ENCODE measurements at places on chromosomes 2 and 18.

GRCh38 chr2:60888853-60889252 lies 7.5 kb downstream of the REL start:
- DNase-seq, result no peak

DNA sequence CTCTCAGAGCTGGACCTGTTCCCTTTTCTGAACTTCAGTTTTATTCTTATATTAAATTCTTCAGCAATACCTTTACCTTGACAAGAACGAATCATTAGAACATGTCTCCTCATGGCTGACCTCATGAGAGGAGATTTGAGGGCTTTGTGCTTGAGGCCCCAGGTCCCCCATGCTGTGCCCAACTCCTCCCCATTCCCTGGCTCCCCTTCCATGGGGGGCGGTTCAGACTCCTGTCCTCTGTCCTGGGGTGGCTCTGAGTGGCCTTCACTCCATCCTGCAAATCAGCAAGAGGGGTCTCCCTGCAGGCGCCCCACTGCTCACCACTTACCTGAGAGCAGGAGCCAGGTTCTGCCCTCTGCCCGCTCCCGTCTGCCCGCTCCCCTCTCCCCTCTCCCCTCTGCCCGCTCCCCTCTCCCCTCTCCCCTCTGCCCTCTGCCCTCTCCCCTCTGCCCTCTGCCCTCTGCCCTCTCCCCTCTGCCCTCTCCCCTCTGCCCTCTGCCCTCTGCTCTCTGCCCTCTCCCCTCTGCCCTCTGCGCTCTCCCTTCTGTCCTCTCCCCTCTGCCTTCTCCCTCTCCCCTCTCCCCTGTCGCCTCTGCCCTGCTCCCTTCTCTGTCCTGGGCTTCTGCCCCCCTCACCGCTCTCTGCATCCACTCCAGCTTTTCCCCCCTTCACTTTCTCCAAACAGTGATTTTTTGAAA lies 98.7 kb upstream of the ALKAL2 start:
- no peak for DNase-seq

DNA sequence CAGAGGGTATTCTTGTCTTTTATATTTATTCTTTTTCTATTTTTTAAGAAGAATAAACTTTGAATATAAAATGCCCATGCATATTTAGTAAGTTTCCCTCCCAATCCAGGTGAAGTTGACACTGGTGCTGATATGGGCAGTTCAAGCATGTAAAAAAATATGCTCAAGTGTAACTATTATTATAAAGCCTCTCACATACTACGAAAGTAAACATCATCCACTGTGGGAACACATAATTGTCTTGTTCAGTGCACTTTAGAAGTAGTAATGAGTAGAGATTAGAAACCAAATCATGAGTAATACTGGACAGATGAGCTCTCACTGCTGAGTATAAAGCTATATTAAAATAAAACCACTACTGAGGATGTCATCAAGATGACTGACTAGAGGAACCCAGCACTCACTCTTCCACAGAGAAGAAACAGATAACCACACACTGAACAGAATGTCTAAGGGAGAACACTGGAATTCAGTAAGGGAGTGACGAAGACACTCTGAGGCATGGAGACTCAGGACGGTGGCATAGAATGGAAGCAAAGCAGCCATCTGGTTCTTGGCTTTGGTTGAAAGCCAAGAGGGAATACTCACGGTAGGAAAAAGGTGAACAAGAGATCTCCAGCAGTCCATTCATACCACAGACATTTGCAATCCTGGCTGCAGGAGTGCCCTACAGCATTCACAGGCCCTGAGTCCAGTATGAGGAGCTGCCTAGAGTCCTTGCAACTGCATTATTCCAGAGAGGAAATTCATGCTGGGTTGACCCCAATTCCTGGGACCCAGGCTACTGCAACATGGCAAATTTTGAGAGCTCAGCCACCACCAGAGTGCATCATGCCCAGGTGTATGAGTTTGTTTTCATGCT lies 9.5 kb upstream of the FAM110C start:
- DNase-seq, result no peak

DNA sequence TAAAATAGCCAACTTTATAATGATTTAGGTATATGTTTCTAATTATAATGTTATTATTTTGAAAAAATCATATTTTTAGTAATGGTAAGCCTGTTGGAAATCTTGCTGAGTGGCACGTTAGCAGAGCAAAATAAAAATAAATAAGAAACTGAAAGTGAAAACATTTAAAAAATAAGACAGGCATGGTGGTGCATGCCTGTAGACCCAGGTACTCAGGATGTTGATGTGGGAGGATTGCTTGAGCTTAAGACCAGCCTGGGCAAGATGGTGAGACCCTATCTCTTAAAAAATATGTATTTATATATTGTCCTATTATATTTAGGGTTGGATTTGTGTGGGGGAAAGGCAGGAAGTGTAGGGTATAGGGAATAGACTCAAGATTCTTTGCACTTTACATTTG lies 15.8 kb upstream of the ANKRD12 start:
- DNase-seq, result no peak

GRCh38 chr2:168157926-168158325 lies 89.5 kb downstream of the STK39 start:
- DNase-seq, result no peak

DNA sequence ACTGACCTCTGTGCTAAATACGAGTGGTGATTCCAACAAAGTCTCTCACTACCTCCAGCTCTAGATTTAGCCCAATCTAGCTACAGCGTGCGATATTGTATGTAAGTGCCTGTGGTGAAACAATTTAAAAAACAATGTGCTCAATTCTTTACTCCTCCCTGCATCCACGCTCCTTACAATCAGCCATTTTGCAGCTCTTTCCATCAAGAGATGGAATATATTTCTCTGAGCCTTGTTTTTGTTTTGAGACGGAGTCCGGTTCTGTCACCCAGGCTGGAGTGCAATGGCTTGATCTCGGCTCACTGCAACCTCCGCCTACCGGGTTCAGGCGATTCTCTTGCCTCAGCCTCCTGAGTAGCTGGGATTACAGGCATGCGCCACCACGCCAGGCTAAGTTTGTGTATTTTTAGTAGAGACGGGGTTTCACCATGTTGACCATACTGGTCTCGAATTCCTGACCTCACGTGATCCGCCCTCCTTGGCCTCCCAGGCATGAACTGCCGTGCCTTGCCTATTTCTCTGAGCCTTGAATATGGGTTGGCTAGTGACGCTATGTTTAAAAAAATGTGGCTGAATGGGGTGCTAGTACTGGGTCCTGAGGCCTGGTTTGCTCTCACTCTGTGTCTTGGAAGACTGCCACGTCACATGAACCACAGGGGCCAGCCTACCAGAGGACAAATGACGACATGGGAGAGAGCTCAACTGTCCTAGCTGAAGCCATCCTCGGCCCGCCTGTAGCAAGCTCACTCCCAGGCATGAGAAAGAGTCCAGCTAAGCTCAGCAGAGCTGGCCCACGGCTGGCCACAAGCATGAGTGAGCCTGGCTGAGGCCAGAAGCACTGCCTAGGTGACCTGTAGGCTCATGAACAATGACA lies 14.8 kb downstream of the WDFY1 start:
- no peak for DNase-seq

- no peak for DNase-seq
Observed at GRCh38 chr18:31356025-31356424, 20.6 kb upstream of the DSG4 start.

DNA sequence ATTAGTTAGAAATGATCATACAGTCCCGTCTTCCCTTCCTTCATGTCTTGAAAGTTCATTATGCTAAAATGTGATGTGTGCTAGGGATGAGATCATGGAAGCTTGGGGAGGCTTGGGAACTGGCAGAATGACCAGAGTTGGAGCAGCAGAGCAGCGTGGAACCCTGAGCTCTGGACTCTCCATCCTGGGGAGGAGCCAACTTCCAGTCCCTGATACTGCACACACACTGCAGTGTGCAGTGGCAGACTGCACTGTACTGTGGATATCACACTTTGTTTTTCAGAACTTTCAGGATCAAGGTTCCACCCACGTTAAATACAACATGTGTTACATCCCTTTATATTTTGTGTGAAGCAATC lies 27.3 kb upstream of the GREB1 start:
- DNase-seq, result no peak

- DNase-seq, result no peak
Observed at GRCh38 chr2:135169900-135170753, 118.0 kb downstream of the RAB3GAP1 start.

DNA sequence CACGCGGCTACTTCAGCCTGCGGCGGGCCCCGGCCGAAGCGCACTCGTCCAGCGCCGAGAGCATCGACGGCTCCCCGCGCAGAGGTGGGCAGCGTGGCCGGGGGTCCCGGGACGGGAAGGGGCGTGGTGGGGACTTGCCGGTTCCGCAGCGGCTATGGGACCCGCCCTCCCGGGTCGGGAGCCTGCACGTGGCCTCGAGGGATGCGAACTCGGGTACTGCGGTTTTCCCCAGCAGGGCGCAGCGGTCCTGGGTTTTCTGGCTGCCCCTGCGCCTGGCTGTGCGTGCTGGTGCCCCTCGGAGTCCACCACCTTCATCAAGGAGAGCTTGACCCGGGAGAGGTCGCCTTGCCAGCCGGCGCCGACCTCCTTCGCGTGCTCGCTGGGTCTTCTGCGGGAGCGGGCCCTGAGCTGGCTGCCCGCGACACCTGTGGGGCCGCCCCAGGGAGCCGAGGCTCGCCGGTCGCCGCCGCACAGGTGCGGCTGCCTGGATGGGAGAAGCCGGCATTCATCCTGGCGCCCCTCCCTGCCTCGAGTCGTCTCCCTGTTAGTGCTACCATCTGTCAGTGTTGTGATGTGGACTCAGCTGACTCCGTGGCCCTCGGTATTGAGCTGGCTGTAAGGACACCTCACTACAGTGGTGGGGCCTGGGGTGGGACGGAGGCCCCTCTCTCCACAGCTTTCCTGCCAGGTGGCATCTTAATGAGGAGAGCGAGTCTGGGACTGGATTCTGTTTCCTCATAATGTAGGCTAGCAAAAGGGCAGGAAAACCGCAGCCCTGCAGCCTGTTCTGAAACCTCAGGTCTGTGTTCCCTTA lies 177.3 kb downstream of the AGAP1 start:
- DNase-seq, result no peak

- DNase-seq, result no peak
Observed at GRCh38 chr2:56291711-56292110, 107.9 kb downstream of the CCDC85A start.

GRCh38 chr2:7648221-7648795 lies 731.1 kb downstream of the RNF144A start:
- DNase-seq, result no peak

DNA sequence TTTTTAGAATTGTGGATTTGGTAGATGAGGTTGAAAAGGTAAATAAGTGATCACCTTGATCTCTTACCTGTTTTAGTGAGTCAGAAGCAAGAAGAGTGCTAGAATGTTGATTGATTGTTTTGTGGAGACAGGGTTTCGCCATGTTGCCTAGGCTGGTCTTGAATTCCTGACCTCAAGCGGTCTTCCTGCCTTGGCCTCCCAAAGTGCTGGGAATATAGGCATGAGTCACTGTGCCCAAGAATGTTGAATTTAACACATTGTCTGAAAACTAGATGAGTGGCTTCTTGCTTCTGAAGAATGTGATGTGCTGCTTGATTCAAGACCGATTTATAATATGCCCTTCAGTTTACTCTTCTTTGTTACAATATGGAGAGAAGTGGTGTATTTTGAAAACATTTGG lies 121.3 kb downstream of the FMNL2 start:
- DNase-seq, result no peak

DNA sequence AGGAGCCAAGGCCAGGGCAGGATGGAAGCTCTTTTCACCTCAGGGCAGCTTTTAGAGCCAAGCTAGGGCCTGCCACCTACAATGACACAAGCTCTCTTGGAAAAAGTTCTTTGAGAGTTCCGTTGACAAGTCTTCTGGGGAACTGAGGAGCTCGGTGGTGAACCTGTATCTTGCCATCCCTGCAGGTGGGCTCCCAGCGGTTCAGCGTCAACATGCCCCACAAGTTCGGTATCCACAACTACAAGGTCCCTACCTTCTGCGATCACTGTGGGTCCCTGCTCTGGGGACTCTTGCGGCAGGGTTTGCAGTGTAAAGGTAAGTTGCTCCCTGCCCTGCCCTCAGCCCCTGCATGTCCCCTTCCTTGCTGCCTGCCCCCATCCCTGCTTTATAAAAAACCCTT lies 312.8 kb upstream of the EPAS1 start:
- DNase-seq, result no peak

DNA sequence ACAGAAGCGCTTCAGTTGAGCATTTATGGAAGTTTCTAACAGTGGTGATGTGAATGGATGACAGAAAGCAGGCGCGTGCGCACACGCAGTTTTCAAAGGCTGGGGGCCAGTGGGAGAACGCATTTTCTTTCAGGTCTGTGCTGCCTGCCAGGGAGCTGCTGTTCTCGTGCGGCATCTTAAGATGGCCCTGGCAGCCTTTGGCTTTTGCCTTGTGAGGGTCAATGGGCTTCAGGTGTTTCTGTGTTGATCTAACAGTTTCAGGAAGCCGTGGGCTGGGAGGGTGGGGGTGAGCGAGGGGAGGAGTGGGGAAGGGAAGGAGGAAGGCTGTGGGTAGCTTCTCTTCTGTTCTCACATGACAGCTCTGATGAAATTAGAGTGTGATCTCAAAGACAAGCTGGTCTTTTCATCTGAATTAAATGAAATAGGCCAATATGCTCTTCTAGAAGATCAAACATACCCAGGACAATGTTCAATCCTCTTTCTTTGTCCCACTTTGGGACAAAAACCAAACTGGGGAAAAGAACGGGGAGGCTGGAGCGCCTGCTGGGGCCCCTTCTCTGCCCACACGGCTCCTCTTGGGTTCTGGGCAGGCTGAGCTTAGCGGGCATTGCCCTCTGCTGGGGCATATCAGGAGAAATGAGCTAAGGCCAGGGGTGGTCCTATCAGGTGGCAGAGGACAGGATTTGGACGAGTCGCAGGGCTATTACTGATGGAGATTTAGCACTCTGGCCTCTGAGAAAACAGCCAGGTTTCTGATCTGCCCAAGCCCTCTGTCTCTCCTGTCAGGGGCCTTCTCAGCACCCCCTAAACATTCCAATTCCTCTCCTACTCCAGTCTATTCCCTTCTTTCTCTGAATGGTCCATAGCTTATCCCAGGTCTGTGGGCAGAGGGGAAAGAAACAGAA lies 126.2 kb upstream of the LGALSL start:
- peak; percentile 47 for DNase-seq

DNA sequence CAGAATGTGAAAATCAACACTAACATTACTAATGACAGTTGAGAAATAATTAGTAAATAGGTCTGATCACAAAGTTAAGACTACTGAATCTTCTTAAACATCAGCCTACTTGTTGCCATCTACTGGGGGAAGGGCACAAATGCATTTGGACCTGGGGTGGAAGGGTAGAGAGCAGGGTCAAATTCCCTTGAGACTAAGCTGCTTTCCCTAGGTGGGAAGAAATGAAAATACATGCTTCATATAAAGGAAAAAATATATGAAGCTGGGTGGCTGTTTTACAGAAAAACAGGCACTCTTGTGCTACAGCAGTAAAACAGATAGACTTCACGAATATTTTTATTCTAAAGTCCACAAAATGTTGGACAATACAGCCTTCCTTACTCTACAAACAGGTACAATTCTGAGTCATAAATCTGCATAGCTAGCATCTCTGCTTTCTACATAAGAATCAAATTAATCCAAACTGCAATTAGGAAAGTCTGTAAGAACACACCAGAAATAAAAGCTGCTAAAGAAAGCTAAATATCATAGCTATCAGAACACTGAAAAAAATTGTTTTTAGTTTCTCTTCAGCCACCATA lies 10.9 kb downstream of the TRIP12 start:
- no peak for DNase-seq
